ENCODE measurements at places on chromosomes 4 and X. TPM values are rescaled to one million over a fixed set of nuclear protein-coding genes. Genes with fewer than 3 reads are reported as not detected.

DNA sequence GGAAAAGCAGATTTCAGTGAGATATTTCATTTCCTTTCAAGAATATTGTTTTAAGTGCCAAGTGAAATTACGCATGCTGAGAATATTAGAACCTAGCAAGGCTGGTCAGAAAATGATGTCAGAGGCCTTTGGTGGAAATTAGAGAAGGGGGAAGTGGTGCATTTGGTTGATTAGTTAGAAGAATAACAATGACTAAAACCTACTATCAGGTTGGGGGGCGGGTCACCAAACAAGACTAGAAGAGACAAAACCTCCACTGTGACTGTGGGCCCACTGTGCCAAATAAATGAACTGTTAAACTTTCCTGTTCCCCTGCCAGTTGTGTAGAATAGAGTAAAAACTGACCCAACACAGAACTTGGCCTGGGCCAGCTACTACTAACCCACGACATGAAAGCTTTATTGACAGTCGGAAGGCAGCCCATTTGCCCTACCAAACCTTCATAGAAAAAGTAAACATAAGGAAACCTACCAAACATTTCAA lies 2.9 kb downstream of the RAPGEF2 start:
- no peaks in the 10 kb centered on the region for H3K36me3 ChIP-seq
- H3K27me3 ChIP-seq, result no peaks in the 10 kb centered on the region
- no peak for DNase-seq
- H3K4me1 ChIP-seq, result peaks cover 19% of the 10 kb centered on the region
- H3K27ac ChIP-seq, result no peak overlapping the region

DNA sequence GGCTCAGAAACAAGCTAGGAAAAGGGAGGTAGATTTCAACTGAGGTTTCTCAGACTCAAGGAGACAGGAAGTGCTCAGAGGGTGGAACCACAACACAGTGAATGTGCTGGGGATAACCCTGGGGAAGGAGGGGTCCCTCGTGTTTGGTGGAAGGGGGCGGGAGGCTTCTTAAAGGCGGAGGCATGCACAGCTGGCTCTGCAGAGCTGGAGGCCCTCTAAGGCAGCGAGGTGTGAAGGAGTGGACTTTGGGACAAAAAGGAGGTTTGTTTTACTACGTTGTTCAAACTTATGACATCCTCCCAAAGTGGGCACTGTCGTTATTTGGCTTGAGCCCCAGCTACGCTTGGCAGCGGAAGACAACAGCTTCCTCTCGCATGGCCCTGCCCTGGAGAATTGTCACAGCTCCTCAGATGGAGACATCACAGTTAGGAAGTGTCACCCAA lies 21.7 kb upstream of the MTM1 start:
- DNase-seq, result no peak
- H3K4me3 ChIP-seq, result no peak overlapping the region
- H3K36me3 ChIP-seq, result no peaks in the 10 kb centered on the region
- no peak overlapping the region for H3K27ac ChIP-seq
- no peaks in the 10 kb centered on the region for H3K27me3 ChIP-seq

DNA sequence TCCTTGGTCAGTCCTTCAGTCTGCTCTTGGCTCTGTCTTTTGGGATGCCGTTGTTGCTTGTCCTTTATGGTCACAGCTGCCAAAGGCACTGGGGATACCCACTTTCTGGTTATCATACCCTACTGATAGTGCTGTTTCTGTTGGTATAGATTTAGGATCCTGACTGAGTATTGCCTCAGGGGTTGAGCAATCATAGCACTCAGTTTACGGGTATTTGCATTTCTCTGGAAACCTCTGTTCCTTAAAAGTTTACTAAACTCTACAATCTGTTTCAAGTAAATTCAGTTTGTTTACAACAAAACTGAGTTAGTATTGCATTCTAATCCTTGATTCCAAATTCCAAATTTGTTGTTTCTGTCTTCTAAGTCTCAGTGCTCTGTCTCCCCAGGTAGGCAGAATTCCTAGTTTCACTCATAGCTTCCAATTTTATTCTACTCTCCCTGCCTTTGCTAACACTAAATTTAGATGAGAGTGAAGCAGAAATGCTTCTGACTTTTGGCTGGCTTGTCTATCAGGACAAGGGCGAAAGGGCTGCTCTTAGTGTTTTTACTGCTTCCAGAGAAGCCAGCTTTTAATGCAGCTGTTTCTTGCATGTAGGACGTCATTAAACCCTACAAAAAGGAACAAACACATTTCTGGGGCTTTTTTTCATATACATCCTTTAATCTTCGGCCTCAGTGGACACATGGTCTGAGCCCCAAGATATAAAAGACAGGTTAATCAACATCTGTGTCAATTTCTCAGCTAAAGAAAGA lies 17.2 kb upstream of the TET2 start:
- no peaks in the 10 kb centered on the region for H3K36me3 ChIP-seq
- H3K4me1 ChIP-seq, result no peaks in the 10 kb centered on the region
- H3K27me3 ChIP-seq, result no peaks in the 10 kb centered on the region
- DNase-seq, result no peak
- H3K27ac ChIP-seq, result no peak overlapping the region

GRCh38 chr4:27000820-27001219 lies 140.2 kb downstream of the STIM2 start:
- no peaks in the 10 kb centered on the region for H3K27me3 ChIP-seq
- peaks cover 5% of the 10 kb centered on the region for H3K4me1 ChIP-seq

The GLRA2 gene
- total RNA-seq, result not detected

The FRYL gene
- total RNA-seq, result 143 TPM

The TLR2 gene
- total RNA-seq, result 20.4 TPM

DNA sequence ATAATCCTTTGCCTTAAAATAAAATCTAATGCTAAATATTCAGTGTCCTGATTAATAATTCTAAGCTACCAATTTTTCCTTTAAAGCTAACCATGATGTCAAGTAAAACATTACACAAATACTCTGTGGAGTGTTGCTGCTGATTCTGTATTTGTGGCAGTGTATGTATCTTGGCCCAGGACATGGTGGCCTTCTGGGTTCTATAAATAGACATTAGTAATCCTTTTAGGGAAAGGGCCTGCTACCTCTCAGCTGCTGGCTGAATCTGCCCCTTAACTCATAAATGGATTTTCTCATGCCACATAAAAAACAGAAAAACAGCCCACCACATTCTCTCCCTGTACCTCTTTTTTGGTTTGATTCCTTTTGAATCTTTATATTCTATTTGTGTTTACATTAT lies 1.2 kb upstream of the XK start:
- no peak overlapping the region for H3K4me3 ChIP-seq
- peaks cover 8% of the 10 kb centered on the region for H3K4me1 ChIP-seq
- DNase-seq, result no peak
- H3K36me3 ChIP-seq, result no peaks in the 10 kb centered on the region

The NOX1 gene
- total RNA-seq, result not detected

DNA sequence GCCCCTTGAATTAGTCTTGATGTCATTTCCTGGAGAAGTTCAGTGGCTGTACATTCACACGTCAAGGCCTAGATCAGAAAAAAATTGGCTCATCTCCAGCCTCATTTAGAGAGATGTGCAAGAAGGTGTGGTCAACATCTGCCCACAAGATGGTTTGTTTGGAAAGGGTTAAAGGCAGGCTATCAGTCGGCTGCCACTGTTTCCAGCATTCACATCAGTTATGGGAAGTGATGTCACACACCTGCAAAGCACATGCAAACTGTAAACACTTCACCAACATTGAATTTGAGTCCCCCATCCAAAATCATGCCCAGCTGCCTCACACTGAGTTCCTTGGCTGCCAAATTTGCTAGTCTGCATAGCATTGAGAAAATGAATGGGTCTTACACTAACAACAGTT lies 498.3 kb upstream of the INTU start:
- no peaks in the 10 kb centered on the region for H3K36me3 ChIP-seq
- H3K4me1 ChIP-seq, result no peaks in the 10 kb centered on the region
- DNase-seq, result no peak
- H3K4me3 ChIP-seq, result no peak overlapping the region
- H3K27me3 ChIP-seq, result no peaks in the 10 kb centered on the region

The COX7B2 gene
- not detected for total RNA-seq

The POU3F4 gene
- total RNA-seq, result not detected

- no peak overlapping the region for H3K27ac ChIP-seq
- no peak for DNase-seq
- no peaks in the 10 kb centered on the region for H3K4me1 ChIP-seq
- no peaks in the 10 kb centered on the region for H3K27me3 ChIP-seq
- H3K4me3 ChIP-seq, result no peak overlapping the region
These were observed 9.4 kb downstream of the ANKRD50 start for GRCh38 chr4:124703154-124703553.
